ENCODE measurements at places on chromosomes 3 and 15. TPM values are rescaled to one million over a fixed set of nuclear protein-coding genes. Genes with fewer than 3 reads are reported as not detected.

ARHGEF26 gene
- polyA plus RNA-seq = 2.3 TPM

HCLS1 gene
- polyA plus RNA-seq = 1.1 TPM

DNA sequence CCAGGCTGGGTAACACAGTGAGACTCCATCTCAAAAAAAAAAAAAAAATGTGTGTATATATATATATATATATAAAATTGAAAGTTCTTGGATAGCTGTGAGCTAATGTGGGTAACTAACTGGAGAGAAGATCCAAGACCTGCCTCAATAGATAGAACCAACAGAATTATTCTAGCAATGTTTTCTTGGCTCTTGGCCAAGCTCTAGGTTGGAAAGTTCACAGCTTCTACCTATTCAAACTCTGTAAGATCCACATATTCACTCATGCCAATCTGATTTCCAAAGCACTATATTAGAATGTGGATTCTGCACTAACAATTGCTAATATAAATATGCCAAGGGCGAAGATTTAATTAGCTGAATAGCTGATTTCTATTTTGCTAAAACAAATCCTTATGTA is 29.8 kb upstream of the CMTM6 start:
- H3K4me1 ChIP-seq = no peaks in the 10 kb centered on the region
- no peak overlapping the region for H3K4me3 ChIP-seq
- no peaks in the 10 kb centered on the region for H3K27me3 ChIP-seq
- no peak overlapping the region for H3K27ac ChIP-seq
- peaks cover 15% of the 10 kb centered on the region for H3K36me3 ChIP-seq

GRCh38 chr3:64717872-64718613 is 30.2 kb upstream of the ADAMTS9 start:
- H3K36me3 ChIP-seq = no peaks in the 10 kb centered on the region
- H3K4me1 ChIP-seq = no peaks in the 10 kb centered on the region
- no peaks in the 10 kb centered on the region for H3K27me3 ChIP-seq
- no peak overlapping the region for H3K4me3 ChIP-seq

SPATA12 gene
- polyA plus RNA-seq = not detected

- no peak overlapping the region for H3K4me3 ChIP-seq
- no peaks in the 10 kb centered on the region for H3K36me3 ChIP-seq
- H3K27me3 ChIP-seq = peaks cover 2% of the 10 kb centered on the region
Measured at GRCh38 chr3:59258550-59259260, 208.9 kb upstream of the CFAP20DC start.

DNA sequence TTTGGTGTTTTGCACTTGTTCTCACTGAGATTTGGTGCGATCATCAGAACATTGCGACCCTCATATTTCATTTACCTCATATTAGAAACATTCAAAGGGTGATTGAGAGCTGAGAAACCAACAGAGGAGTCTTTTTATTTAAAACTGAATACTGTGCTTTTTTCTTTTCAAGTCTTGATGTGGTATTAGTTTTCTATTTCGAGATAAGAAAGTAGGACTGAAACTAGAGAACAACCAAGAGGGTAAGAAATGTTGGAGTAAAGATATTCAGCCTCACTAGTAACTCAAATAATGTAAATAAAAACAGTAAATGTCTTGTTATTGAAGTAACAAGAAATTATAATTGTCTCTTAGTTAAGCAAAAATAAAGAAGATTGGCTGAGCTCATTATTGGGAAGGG is 26.5 kb downstream of the EFHB start:
- no peaks in the 10 kb centered on the region for H3K36me3 ChIP-seq
- no peak for DNase-seq
- H3K4me3 ChIP-seq = no peak overlapping the region
- H3K27ac ChIP-seq = no peak overlapping the region
- H3K4me1 ChIP-seq = no peaks in the 10 kb centered on the region
- no peaks in the 10 kb centered on the region for H3K27me3 ChIP-seq

SPESP1 gene
- 2.9 TPM for polyA plus RNA-seq

DNA sequence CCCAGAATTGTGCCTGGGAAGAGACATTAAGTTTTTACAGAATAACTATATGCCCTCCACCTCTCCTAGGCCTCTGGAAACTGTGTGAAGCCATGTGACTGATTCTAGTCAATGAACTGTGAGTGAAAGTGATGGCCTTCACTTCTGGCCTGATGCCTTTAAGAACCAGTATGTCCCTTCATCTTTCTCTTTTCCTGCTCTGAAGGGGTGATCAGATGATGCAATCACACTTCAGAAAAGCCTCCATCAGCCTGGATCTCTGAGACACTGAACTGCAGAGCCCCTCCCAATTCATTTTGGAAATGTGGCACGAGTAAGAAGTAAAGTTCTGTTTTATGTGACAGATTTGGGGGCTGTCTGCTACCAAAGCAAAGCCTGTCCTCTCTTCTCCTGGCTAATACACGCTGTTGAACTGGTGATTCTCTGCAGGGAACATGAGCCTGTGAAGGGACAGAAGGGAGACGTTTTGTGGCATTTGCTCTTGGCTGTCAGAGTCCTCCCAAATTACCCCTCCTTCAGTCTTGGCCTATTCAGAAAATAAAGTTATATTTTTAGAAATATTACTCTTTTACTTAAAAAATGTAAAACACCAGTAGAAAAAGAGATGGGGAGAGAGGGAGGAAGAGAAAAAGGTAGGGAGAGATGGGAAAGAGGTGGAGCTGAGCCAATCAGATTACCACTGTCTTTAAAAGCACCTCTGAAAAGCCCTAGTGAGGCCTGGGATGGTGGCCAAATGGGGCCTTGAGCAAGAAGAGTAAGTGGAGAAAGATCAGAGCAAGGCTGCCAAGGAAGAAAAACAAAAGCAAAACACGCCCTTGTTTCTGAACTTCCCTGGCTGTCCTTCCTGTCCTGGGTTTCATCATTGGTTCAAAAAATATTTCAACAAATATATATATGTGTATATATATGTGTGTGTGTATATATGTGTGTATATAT is 40.9 kb upstream of the RYK start:
- H3K27me3 ChIP-seq = no peaks in the 10 kb centered on the region
- peak overlapping the region; percentile 81 for H3K27ac ChIP-seq
- no peaks in the 10 kb centered on the region for H3K36me3 ChIP-seq
- peak; percentile 81 for DNase-seq
- no peak overlapping the region for H3K4me3 ChIP-seq

DNASE1L3 gene
- polyA plus RNA-seq = not detected

DNA sequence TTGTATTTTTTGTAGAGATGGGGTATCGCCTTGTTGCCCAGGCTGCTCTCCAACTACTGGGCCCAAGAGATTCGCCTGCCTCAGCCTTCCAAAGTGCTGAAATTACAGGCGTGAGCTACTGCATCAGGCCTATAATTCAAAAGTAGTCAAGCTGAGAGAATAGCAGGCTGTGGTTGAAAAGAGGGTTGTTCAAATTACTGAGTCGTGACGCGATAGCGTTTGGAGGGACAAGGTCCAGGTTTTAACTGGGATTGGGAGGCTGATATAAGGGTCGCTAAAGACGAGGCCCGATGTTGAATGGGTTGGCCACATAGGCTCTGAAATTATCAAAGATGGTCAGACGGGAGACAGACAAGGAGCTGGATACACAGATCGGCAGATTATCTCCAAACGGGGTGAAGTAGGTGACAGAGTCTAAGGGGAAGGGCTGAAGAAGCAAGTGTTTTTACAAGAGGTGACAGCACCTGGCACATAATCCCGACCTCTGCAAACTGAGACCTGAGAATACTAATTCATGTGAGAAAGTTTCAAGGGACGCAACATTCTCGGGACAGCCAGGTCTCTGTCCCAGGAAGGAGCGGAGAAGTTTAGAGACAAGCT is 759 bp upstream of the ARID3B start:
- DNase-seq = peak; percentile 60
- peaks cover 6% of the 10 kb centered on the region for H3K4me1 ChIP-seq

- H3K4me1 ChIP-seq = no peaks in the 10 kb centered on the region
- H3K36me3 ChIP-seq = no peaks in the 10 kb centered on the region
- no peak overlapping the region for H3K27ac ChIP-seq
- H3K4me3 ChIP-seq = no peak overlapping the region
- DNase-seq = no peak
Measured at GRCh38 chr3:159487304-159487703, 501.3 kb upstream of the IL12A start.

- H3K27ac ChIP-seq = peak overlapping the region; percentile 89
- no peak overlapping the region for H3K4me3 ChIP-seq
- peaks cover 56% of the 10 kb centered on the region for H3K36me3 ChIP-seq
- DNase-seq = peak; percentile 33
- peaks cover 37% of the 10 kb centered on the region for H3K4me1 ChIP-seq
- no peaks in the 10 kb centered on the region for H3K27me3 ChIP-seq
Measured at GRCh38 chr3:123818324-123818920, 65.7 kb downstream of the MYLK start.

- no peaks in the 10 kb centered on the region for H3K36me3 ChIP-seq
- peaks cover 8% of the 10 kb centered on the region for H3K27me3 ChIP-seq
- no peak for DNase-seq
- H3K4me1 ChIP-seq = no peaks in the 10 kb centered on the region
- no peak overlapping the region for H3K4me3 ChIP-seq
Measured at GRCh38 chr15:29352402-29352801, 82.8 kb upstream of the NSMCE3 start.

POC1A gene
- 11.5 TPM for polyA plus RNA-seq

ECE2 gene
- polyA plus RNA-seq = not detected

DNA sequence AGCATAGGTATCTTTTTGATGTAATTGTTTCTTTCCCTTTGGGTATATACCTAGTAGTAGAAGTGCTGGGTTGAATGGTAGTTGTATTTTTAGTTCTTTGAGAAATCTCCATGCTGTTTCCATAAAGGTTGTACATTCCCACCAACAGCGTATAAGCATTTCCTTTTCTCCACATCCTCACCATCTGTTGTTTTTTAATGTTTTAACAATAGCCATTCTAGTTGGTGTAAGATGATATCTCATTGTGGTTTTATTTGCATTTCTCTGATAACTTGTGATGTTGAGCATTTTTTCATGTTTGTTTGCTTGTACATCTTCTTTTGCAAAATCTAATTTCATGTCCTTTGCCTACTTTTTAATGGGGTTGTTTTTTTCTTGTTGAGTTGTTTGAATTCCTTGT is 80.0 kb upstream of the TMC3 start:
- H3K4me1 ChIP-seq = no peaks in the 10 kb centered on the region
- no peak overlapping the region for H3K27ac ChIP-seq
- no peaks in the 10 kb centered on the region for H3K36me3 ChIP-seq
- DNase-seq = no peak
- no peak overlapping the region for H3K4me3 ChIP-seq

DLL4 gene
- 3.6 TPM for polyA plus RNA-seq

DNA sequence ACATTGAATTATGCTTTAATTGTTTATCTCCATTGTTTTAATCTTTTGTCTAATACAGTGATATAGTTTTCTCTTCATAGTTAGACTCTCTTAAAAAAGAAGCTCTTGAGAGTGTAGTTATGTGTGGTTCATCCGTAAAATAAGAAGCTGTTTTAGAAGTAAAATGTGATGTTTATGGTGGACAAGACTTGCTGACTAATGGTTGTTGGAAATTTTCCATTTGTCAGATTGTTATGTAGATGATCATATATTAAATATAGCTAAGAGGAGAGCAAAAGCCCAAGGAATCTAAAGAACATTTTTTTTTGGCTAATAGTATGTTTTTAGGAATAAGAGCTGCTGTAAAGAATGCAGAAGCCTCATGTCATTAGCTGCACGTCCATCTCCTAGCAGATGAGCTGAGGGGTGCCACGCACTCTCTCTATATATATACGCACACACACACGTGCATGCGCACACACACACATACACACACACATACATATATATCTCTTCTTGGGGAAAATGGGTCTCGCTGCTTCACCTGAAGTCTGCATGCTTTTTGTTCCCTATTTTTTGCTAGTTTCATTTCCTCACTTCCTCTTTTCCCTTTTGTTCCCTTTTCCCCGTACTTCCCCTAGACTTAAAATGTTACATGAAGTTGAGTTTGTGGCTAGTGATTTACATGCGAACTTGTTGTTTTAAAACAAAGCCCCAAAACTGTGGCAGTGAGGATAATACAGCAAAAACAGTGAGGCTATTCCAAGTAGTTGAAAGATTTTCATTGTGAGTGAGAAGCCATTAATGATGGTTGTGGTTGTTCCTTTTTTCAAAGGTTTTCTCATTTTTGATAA is 107.8 kb downstream of the MBNL1 start:
- H3K36me3 ChIP-seq = peaks cover 2% of the 10 kb centered on the region
- DNase-seq = peak; percentile 84
- peak overlapping the region; percentile 96 for H3K27ac ChIP-seq

GPR62 gene
- polyA plus RNA-seq = not detected
